ENCODE measurements at places on chromosomes 2 and 18.

- H3K27ac ChIP-seq, result no peak overlapping the region
- H3K36me3 ChIP-seq, result no peaks in the 10 kb centered on the region
- H3K4me3 ChIP-seq, result no peak overlapping the region
- peaks cover 44% of the 10 kb centered on the region for H3K27me3 ChIP-seq
- peaks cover 14% of the 10 kb centered on the region for H3K4me1 ChIP-seq
Observed at GRCh38 chr18:37343542-37343851, 222.1 kb downstream of the CELF4 start.

GRCh38 chr2:7269106-7269643, 352.0 kb downstream of the RNF144A start:
- no peak overlapping the region for H3K4me3 ChIP-seq
- H3K4me1 ChIP-seq, result no peaks in the 10 kb centered on the region
- peaks cover 36% of the 10 kb centered on the region for H3K27me3 ChIP-seq
- DNase-seq, result no peak
- peaks cover 2% of the 10 kb centered on the region for H3K36me3 ChIP-seq

GRCh38 chr18:45954070-45954934, 12.8 kb downstream of the EPG5 start:
- DNase-seq, result no peak
- H3K4me1 ChIP-seq, result peaks cover 49% of the 10 kb centered on the region
- H3K36me3 ChIP-seq, result peaks cover 13% of the 10 kb centered on the region
- no peak overlapping the region for H3K4me3 ChIP-seq

- no peak overlapping the region for H3K4me3 ChIP-seq
- no peak for DNase-seq
- H3K4me1 ChIP-seq, result no peaks in the 10 kb centered on the region
- no peak overlapping the region for H3K27ac ChIP-seq
- no peaks in the 10 kb centered on the region for H3K36me3 ChIP-seq
- no peaks in the 10 kb centered on the region for H3K27me3 ChIP-seq
Observed at GRCh38 chr2:186181625-186182024, 304.4 kb upstream of the ZC3H15 start.

- no peak overlapping the region for H3K27ac ChIP-seq
- peaks cover 6% of the 10 kb centered on the region for H3K36me3 ChIP-seq
- DNase-seq, result no peak
Observed at GRCh38 chr2:160044728-160045127, 17.7 kb downstream of the PLA2R1 start.

DNA sequence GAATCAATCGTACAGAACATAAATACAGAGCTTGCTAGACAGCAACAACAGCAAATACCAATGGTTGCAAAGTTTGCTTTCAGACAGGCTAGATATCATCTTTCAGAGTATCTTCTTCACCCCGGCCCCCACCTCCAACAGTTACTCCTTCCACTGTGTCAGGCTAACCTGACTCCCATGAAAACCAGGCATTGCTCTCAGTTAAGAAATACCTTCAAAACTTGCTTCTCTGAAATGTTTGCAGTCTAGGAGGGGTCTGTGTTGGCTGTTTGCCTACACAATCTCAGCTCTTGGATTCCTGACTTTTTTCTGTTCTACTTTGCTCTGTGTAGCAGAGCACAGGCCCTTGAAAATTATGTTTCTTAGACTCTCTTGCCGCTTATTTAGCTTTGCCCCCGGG, 599.5 kb upstream of the SYT4 start:
- no peaks in the 10 kb centered on the region for H3K27me3 ChIP-seq
- no peak for DNase-seq
- H3K4me1 ChIP-seq, result no peaks in the 10 kb centered on the region
- no peak overlapping the region for H3K4me3 ChIP-seq
- no peak overlapping the region for H3K27ac ChIP-seq

GRCh38 chr2:150234787-150235446, 252.6 kb downstream of the RND3 start:
- H3K36me3 ChIP-seq, result no peaks in the 10 kb centered on the region
- no peak for DNase-seq
- no peak overlapping the region for H3K4me3 ChIP-seq
- H3K4me1 ChIP-seq, result no peaks in the 10 kb centered on the region
- no peaks in the 10 kb centered on the region for H3K27me3 ChIP-seq

- H3K36me3 ChIP-seq, result no peaks in the 10 kb centered on the region
- no peak overlapping the region for H3K4me3 ChIP-seq
- H3K27me3 ChIP-seq, result peaks cover 5% of the 10 kb centered on the region
Observed at GRCh38 chr2:190110131-190110530, 47.6 kb upstream of the MSTN start.

DNA sequence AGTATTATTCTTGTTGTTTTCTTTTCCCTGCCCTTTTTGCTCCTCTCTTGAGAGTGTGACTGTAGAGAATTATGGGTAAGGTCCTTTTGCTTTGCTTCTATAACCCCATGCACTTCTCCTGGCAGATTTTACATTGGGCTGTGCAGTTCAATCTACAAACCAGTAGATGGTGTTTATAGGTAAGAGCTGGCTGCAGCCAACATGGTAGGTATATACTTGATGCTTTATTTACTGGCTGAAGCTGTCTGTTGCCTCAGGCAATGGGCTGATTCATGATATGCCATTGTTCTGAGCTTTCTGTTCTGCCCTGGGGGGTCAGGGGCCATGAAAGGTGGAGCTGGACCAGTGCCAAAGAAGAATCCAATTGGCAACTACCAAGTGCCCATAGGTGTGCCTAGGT, 48.3 kb upstream of the MYL1 start:
- peaks cover 8% of the 10 kb centered on the region for H3K27me3 ChIP-seq
- H3K4me1 ChIP-seq, result no peaks in the 10 kb centered on the region
- H3K27ac ChIP-seq, result no peak overlapping the region
- no peaks in the 10 kb centered on the region for H3K36me3 ChIP-seq
- no peak for DNase-seq
- no peak overlapping the region for H3K4me3 ChIP-seq

- H3K4me1 ChIP-seq, result no peaks in the 10 kb centered on the region
- DNase-seq, result no peak
- H3K4me3 ChIP-seq, result no peak overlapping the region
- H3K27me3 ChIP-seq, result peaks cover 7% of the 10 kb centered on the region
- no peak overlapping the region for H3K27ac ChIP-seq
Observed at GRCh38 chr18:75517286-75517685, 89.8 kb upstream of the SMIM21 start.

DNA sequence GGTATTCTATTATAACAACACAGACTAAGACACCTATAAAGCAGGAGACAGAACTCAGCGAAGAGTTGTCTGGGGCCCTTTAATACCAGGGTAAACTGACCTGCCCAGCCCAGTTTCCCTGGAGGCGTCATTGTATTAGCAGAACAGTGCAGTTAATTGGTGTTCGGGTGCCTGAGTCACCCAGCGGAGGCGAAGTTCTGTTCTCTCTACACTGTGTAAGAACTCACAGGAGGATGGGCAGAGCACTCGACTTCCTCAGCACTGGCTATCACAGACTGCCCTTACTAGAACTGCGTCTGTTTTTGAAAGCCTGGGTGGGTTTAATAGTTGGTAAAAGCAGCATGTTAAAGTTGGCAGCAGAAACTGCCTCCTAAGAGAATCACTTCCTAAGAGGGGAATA, 106.5 kb upstream of the ATP8B1 start:
- H3K4me1 ChIP-seq, result no peaks in the 10 kb centered on the region
- H3K27ac ChIP-seq, result no peak overlapping the region
- peaks cover 25% of the 10 kb centered on the region for H3K27me3 ChIP-seq
- H3K36me3 ChIP-seq, result no peaks in the 10 kb centered on the region

GRCh38 chr2:109582928-109583895, 30.6 kb downstream of the SEPTIN10 start:
- H3K27ac ChIP-seq, result no peak overlapping the region
- H3K27me3 ChIP-seq, result no peaks in the 10 kb centered on the region
- H3K36me3 ChIP-seq, result peaks cover 2% of the 10 kb centered on the region
- DNase-seq, result no peak
- H3K4me3 ChIP-seq, result no peak overlapping the region

- no peaks in the 10 kb centered on the region for H3K4me1 ChIP-seq
- H3K27ac ChIP-seq, result no peak overlapping the region
- H3K36me3 ChIP-seq, result no peaks in the 10 kb centered on the region
- no peaks in the 10 kb centered on the region for H3K27me3 ChIP-seq
Observed at GRCh38 chr2:144796936-144797335, 277.0 kb upstream of the ZEB2 start.

DNA sequence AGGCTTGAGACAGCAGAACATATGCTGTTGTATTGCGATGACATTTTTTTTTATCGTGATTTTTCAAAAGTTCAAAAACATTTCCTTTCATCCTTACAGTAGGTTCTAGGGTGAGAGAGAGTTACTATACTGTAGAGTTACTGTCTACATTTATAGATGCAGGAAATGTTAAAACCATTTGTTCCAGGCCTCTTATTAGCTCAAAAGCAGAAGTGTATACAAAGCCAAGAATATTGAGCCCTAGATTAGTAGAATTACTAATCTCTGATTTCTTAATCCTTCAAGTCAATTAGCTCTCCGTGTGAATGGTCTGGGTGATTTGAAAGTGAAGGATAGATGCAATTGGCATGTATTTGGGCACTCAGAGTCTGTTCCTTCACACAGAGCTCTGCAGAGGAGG, 73.1 kb downstream of the MAPRE2 start:
- H3K36me3 ChIP-seq, result peaks cover 2% of the 10 kb centered on the region
- no peak for DNase-seq
- H3K27me3 ChIP-seq, result no peaks in the 10 kb centered on the region
- H3K4me1 ChIP-seq, result peaks cover 39% of the 10 kb centered on the region
- peak overlapping the region; percentile 27 for H3K27ac ChIP-seq
- H3K4me3 ChIP-seq, result no peak overlapping the region

DNA sequence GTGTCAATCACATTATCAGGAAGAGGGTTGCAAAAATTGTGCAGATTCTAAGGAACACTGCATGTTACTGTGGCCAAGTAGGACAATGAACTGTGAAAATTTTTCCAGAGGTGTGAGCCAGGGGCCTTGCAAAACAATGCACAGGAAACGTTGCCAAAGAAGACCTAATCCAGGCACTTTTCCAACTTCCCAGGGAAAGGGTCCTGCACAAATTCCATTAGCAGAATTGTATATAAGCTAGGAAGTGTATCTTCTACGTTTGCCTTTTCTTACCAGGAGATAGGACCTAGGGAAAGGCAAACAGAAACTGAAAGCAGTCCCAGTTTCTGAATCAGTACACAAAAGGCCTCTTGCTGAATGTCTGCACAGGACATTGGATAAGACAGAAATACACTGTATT, 1888.3 kb upstream of the CELF4 start:
- no peaks in the 10 kb centered on the region for H3K4me1 ChIP-seq
- no peaks in the 10 kb centered on the region for H3K27me3 ChIP-seq
- no peaks in the 10 kb centered on the region for H3K36me3 ChIP-seq
- H3K4me3 ChIP-seq, result no peak overlapping the region

- H3K4me1 ChIP-seq, result no peaks in the 10 kb centered on the region
- DNase-seq, result no peak
- no peaks in the 10 kb centered on the region for H3K36me3 ChIP-seq
- H3K4me3 ChIP-seq, result no peak overlapping the region
Observed at GRCh38 chr2:185967335-185967734, 228.7 kb downstream of the FSIP2 start.

DNA sequence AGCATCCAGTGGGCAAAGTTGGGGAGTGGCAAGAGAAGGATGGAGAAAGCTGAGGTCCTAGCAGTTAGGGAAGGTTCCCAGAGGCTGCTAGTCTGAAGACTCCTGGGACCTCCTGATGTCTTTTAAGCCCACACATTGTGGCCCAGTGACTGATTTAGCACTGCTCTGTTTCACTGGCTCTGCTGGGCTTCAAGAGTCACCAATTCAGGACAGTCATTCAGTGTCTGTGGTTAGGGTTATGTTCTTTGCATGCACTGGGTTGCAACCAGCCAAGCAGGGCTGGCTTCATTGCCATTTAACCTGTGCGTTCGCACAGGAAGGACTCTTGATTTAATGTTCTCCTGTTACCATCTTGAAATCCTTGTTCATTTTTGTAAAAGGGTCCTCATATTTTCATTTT, 199.2 kb downstream of the ICOS start:
- H3K4me1 ChIP-seq, result no peaks in the 10 kb centered on the region
- no peak for DNase-seq
- no peaks in the 10 kb centered on the region for H3K36me3 ChIP-seq
- no peak overlapping the region for H3K27ac ChIP-seq

GRCh38 chr2:145410086-145410485, 890.2 kb upstream of the ZEB2 start:
- H3K36me3 ChIP-seq, result no peaks in the 10 kb centered on the region
- H3K4me3 ChIP-seq, result no peak overlapping the region
- H3K27me3 ChIP-seq, result no peaks in the 10 kb centered on the region
- H3K27ac ChIP-seq, result peak overlapping the region; percentile 14
- H3K4me1 ChIP-seq, result no peaks in the 10 kb centered on the region

- H3K27me3 ChIP-seq, result peaks cover 58% of the 10 kb centered on the region
- H3K4me1 ChIP-seq, result no peaks in the 10 kb centered on the region
- DNase-seq, result no peak
- H3K36me3 ChIP-seq, result no peaks in the 10 kb centered on the region
- no peak overlapping the region for H3K27ac ChIP-seq
Observed at GRCh38 chr18:61608316-61608715, 275.1 kb downstream of the CDH20 start.

DNA sequence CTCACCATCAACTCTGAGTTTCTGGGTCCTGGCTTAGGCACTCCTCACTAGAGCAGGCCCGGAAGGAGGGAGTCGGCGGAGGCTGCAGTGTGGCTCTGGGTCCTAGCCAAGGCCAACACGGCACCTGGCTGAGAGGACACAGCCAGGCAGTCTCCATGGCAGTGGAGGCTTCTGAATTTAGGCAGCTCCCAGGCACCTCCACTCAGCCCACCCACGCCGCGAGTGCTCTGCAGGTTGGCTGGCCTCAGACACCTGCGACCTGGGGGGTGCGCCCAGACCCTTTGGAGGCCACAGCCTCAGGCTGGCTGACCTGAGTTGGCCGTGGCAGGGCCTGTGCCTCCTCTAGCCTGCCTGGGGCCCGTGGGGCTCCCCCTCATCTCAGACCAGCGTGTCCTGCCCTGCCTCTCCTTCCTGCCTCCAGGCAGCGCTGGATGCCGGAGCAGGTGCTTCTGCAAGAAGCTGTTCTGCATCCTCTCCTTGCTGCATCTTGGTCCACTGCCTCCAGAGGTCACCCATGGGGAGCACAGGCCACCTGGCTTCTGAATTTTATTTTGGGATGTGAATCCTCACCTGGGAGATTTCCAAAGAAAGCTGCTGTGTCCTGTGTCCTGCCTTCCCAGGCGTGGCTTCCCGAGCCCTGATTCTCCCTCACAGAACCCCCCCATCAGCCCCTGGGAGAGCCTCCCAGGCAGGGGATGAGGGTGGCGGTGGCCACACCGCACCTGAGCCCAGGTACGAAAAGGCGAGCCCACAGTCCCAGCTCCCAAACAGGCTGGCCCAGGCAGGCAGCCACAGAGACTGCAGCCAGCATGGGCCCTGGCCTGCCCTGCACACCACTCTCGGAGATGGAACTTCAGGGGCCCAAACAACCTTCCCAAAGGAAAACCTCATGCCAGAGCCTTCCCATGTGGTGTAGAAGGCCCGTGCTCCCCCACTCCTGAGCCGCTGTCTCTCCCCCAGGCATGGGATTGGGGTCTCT, 23.4 kb downstream of the AQP12A start:
- DNase-seq, result no peak
- no peaks in the 10 kb centered on the region for H3K36me3 ChIP-seq
- no peak overlapping the region for H3K4me3 ChIP-seq
- H3K27ac ChIP-seq, result no peak overlapping the region
- H3K4me1 ChIP-seq, result no peaks in the 10 kb centered on the region

Data from T-helper 17 cell (primary cell).